ENCODE measurements at places on chromosomes 4 and X. TPM values are rescaled to one million over a fixed set of nuclear protein-coding genes. Genes with fewer than 3 reads are reported as not detected.

Gene FGFBP1
- not detected for total RNA-seq

Gene CITED1
- not detected for total RNA-seq

Gene WAS
- not detected for total RNA-seq

Gene DUX4
- total RNA-seq: not detected

Gene AIFM1
- 14.4 TPM for total RNA-seq

Gene GPC3
- total RNA-seq: not detected

Gene FAM149A
- 0.13 TPM for total RNA-seq

Gene MYL5
- total RNA-seq: 14.9 TPM

Gene SCD5
- 39.8 TPM for total RNA-seq

Gene GUCY1B1
- 2.1 TPM for total RNA-seq

Gene RAI2
- total RNA-seq: not detected

Gene CXorf49
- not detected for total RNA-seq

Gene TDO2
- not detected for total RNA-seq

Data from GM23248 (cell line).